ENCODE measurements at places on chromosomes 7 and 10.

- DNase-seq = no peak
These were observed 319.9 kb downstream of the DPP6 start for GRCh38 chr7:154372011-154372601.

DNA sequence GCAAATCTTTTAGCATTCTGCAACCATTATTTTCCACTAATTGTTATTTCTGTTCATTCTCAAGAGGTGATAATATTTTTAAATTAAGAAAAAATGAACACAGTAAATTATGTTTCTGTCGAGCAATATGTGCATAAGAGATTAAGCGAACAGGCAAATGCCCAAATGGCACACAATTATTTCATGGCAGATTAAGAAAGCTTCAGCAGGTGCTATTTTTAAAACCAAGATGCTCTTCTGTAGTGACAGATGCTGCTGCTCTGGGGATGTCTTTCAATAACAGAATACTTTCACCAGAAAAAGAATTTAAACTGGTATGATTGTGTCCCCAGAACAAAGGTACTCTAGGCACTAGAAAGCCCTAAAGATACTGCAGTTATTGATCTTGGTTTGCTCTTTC is 412.7 kb upstream of the SORCS1 start:
- no peak for DNase-seq

DNA sequence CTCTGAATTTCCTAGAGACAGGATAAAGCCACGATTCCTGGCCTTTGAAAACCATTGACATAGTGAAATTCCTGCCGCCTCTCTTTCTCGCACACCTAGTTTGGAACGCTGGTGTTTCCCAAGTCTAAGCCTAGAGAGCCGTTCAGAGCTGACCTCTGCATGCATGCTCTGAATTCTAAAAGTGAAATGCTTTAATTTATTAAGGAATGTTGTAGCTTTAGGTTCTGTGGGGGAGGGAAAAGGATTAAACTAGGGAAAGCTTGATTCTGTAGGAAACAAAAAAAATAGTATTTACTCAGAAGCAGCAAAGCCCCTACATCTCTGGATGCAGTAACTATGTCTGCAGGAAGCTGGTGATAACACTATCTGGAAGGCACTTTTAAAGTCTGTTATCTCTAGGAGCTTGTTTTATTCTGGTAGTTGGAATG is 27.3 kb downstream of the PFKP start:
- no peak for DNase-seq

DNA sequence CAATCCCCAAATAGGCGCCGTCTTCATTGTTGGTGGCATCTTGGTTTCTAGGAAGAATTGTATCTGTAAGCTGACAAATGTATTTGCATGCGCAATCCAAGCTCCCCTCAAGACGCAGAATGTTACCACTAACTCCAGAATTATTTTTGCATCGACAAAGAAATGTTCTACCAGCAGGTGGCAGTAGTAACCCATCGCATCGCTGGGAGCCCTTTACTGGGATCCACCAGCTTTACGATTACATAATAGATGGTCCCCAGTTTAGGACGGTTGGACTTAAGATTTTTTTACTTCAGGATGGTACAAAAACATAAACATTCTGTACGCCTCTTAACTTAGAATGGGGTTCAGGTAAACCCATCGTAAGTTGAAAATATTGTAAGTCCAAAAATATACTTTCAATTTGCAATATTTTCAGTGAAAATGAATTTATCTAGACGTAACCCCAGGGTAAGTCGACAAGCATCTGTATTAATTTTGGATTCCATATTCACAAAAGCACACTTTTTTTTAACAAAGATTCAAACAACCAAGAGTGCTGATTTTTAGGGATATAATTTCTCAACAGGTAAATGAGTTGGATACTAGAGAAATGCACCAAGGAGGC is 114.0 kb upstream of the COBL start:
- DNase-seq = no peak

DNA sequence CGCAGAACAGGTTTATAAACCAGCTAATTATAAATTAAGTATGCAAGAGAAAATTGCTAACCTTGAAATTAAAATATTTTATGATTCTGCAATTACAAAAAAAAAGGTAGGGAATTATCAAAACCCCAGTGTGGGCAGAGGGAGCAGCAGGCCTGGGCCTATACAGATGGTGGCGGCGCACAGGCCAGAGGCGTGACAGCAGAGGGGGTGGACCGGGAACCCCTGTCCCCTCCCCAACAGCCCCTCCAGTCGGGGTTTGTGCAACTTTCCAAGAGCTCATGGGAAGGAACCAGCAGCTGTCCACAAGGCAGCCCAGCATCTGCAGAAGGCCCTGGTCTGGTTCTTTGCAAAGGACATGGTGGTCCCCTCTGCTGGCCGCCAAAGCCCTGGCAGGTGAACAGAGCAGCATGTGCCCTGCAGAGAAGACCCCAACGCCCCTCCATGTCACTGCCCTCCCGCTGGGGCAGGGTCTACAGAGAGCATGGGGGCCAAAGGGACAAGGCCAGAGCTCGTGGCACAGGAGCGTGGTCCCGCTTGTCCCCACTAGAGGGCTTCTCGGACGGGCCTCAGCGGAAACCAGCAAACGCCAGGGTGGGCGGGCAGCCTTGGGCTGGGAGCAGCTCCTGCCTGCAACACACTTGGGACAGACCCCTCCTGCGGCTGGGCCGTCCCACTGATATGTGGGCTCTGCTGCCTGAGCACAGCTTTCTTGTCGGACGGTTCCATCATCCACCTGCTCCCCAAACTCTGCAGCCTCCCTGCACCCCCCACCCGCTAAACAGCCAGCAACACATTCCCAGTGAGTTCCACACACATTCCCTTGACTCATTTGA is 75.1 kb downstream of the EBF3 start:
- no peak for DNase-seq

GRCh38 chr10:81177651-81178244 is 640.0 kb downstream of the SH2D4B start:
- DNase-seq = no peak

DNA sequence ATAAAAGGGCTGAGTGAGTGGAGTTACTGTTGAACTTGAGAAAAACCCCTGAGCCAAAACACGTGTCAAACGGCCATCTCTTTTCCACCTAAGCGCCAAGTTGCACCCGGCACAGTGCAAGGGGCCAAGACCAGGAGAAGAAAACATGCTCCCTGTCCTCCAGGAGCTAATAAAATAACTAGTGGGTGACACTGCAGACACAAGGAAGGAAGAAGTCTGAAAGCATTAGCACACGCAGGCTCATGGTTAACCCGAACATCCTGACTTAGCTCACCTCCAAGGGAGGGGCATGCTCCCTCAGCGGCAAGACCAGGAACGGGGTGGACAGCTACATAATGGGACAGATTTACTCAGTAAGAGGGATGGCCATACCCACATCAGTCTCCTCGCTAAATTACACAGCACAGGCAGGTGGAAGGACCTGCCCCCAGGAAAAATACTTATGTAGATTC is 65.0 kb downstream of the PIP4K2A start:
- no peak for DNase-seq

- peak; percentile 39 for DNase-seq
These were observed 1.9 kb upstream of the PLAU start for GRCh38 chr10:73908853-73909539.

GRCh38 chr7:84532196-84532595 is 337.6 kb upstream of the SEMA3A start:
- no peak for DNase-seq
